ENCODE measurements at places on chromosomes 5 and 9.

GRCh38 chr5:174159327-174160114, 114.0 kb downstream of the NSG2 start:
- no peak for DNase-seq

DNA sequence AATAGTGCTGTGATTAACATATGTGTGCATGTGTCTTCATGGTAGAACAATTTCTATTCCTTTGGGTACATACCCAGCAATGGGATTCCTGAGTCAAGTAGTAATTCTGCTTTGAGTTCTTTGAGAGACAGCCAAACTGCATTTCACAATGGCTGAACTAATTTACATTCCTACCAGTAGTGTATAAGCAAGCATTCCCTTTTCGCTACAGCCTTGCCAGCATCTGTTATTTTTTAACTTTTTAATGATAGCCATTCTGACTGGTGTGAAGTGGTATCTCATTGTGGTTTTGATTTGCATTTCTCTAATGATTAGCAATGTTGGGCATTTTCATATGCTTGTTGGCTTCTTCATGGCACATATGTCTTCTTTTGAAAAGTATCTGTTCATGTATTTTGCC, 308.5 kb downstream of the ARRDC3 start:
- DNase-seq, result no peak

DNA sequence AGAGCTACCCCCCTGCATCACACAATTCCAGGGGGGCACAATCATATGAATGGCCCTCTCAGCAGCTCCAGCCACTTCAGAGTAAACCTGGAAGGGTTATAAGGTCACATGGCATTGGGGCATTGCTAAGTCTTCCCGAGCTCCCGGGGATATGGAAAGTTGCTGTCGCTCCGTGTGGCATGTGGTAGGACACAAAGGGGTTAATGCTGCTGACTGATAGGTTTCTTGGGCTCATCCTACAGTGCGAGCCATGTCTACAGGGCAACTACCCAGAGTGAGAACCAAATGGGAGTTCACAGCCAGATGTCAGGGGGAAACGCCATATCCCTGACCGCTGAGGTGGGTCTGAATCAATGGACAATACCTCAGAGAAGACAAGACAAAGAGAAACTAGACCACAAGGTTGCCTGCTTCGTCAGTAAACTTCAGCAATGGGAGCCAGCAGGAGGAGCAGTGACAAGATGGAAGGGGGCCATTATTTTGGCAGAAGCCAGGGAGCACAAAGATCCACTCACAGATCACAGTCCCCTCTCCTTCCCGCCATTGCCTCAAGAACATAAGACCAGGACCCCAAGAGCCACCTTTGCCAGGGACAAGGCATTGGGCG, 52.4 kb upstream of the SHISAL2B start:
- no peak for DNase-seq

- no peak for DNase-seq
These were observed 629 bp downstream of the ZBTB26 start for GRCh38 chr9:122930541-122931225.

DNA sequence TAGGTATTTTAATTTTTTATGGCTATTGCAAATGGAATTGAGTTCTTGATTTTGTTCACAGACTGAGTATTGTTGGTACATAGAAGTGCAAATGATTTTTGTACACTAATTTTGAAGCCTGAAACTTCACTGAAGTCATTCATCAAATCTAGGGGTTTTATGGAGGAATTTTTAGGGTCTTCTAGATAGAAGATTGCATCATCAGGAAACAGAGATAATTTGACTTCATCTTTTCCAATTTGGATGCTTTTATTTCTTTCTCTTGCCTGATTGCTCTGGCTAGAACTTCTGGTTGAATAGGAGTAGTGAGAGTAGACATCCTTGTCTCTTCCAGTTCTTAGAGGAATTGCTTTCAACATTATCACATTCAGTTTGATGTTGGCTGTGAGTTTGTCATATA, 58.2 kb upstream of the SNCAIP start:
- no peak for DNase-seq

DNA sequence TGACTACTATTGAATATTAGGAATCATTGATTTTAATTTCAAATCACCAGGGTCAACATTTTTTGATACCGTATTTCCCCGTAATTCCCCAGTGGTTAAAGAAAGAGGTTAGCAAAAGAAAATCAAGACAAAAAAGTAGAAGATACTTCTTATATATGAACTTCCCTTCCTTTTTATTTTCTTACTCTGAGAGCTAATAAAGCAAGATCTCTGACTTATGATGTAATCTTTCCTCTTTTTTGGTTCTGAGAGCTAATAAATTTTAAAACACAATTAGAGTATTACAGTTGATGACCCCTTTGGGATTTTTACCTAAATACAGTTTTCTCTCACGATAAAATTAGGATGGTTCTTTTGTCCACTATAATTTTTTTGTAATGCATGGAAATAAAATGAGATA, 9.2 kb upstream of the FYB1 start:
- DNase-seq, result no peak

- no peak for DNase-seq
These were observed 48.6 kb downstream of the UBE2QL1 start for GRCh38 chr5:6497262-6497661.

DNA sequence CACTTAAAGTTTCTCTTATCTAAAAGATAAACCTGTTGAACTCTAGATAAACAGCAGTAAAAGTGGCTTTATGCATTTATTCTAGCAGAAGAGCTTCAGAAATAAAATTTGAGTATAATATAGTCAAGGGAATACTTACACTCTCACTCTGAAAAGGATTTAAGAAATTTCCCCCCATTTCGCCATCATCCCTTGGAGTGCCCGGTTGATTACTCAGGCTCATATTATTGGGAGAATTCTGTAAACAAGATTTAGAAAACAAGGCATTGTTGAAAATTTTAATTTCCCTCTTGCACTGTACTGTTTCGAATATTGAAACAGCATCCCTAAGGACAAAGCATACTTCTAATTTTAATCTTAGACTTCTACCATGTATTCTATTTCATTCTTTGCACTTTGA, 34.5 kb upstream of the ACOT12 start:
- no peak for DNase-seq

DNA sequence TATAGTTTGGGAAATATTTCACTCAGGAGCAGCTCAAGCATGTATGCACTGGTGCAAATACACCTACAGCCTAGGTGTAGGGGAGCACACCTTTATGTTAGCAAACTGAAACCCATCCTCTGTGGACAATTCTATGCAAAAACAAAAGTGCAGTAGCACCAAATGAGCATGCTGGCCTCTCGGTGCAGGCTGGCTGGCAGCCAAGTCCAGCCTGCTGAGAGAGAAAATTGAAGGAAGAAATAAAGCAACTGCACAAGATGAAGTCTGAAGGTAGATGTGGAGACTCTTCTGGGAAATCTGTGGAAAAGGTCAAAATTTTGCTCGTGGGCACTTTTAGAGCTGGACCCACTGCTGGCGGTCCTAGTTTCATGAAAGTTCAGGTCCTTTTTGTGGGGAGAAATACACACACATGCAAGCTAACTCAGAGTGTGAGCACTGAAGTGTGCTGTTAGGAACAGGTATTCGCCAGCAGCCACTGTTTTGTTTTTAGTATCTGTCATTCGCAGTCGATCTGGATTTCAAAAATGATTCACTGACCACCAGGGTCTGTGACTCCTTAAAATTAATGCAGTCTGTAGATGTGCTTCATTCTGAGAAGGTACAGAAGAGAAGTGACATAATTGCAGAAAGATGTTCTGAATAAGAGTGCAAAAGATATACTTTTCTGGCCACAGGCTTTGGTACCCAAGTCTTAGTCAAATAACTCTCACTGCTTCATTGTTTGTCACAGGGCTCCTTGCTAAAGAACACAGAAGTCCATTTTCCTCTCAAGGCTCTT, 281.7 kb downstream of the PARP8 start:
- DNase-seq, result no peak

- DNase-seq, result no peak
These were observed 923 bp upstream of the ZBTB5 start for GRCh38 chr9:37466037-37466709.

- no peak for DNase-seq
These were observed 174.9 kb upstream of the DMAC1 start for GRCh38 chr9:7974335-7974960.

GRCh38 chr5:143376195-143376779, 27.2 kb downstream of the NR3C1 start:
- DNase-seq, result no peak
